HepG2 (cell line): ENCODE measurements at places on chromosomes 12 and 14.

DNA sequence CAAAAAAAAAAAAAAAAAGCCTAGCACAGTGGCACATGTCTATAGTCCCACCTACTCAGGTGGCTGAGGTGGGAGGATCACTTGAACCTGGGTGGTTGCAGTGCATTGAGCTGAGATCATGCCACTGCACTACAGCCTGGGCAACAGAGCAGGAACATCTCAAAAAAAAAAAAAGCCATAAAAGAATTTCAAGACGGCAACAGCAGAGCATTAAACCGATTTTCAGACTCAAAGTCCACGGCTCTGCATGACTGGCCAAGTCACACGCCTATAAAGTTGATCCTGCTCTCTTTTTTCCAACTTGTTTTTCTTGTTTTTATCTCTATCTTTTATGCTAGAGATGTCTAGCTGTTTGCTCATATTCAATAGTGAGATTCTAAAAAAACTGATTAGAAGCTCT is 45.3 kb downstream of the FBXO34 start:
- no peak for DNase-seq

DNA sequence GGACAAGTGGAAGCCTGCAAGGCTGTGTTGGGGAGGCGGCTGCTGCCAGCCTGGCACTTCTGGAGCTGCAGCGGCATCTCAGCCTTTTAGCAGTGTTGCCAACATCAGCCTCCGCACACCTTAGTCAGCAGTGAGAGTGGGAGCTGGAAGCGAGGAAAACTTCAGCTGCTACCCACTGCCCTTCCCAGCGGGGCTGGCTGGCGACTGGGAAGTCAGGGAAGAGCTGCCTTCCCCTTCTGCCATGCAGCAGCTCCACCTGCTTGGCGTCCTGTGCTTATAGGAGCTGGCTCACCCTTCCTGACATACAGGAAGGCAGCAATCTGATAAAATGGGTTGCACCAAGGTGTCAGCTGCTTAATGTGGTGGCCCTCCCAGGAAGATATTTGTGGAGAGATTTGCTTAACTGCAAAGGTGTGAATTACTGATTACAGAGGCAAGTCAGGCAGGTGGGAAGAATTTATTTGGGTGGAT is 15.4 kb upstream of the PLEKHG3 start:
- no peak for DNase-seq

- DNase-seq: no peak
These were observed 24.7 kb upstream of the RNASE1 start for GRCh38 chr14:20827326-20827725.

- no peak for DNase-seq
These were observed 31.5 kb downstream of the DTX1 start for GRCh38 chr12:113088037-113088436.

GRCh38 chr12:103085541-103085940 is 128.1 kb downstream of the ASCL1 start:
- DNase-seq: no peak

- DNase-seq: no peak
These were observed 19.0 kb downstream of the C12orf76 start for GRCh38 chr12:110029290-110029815.

DNA sequence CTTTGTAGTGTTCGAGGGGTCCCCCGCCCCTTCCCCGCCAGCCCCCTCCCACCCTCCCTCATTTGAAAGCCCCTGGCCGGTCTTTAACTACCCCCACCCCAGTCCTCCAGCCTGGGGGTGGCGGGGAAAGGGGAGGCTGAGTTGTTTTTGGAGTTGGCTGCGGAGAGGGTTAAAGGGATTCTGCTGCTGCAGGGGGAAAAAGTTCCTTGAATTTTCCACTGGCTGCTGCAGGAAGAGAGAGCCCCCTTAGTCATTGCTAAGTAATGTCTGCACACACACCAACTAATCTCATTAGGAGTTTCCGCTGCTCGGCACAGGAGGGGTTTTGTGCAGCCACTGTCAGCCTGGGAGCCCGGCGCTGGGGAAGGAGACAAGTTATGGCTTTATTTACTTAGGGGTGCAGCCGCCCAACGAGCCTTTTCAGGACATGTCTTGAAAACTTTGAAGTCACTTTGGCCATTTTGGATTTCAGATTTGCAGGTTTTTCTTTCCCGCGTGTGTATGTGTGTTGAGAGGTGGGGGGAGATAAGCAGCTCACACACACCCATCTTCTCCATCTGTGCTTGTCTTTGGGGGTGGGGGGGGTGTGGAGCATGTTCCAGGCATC is 1.8 kb downstream of the ELK3 start:
- DNase-seq: no peak

- no peak for DNase-seq
These were observed 251.0 kb upstream of the FOXG1 start for GRCh38 chr14:28515571-28515970.

- DNase-seq: no peak
These were observed 556 bp downstream of the TROAP start for GRCh38 chr12:49323524-49324097.

GRCh38 chr12:16524378-16524777 is 81.6 kb downstream of the LMO3 start:
- no peak for DNase-seq

DNA sequence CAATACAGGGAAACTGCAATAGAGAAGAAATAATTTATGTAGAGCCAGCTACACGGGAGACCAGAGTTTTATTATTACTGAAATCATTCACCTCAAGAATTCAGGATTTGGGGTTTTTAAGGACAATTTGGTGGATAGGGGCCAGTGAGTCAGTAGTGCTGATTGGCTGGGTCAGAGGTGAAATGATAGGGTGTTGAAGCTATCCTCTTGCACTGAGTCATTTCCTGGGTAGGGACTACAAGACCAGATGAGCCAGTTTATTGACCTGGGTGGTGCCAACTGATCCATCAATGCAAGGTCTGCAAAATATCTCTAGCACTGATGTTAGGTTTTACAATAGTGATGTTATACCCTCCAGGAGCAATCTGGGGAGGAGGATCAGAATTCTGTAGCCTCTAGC is 486.3 kb downstream of the LRIG3 start:
- no peak for DNase-seq

DNA sequence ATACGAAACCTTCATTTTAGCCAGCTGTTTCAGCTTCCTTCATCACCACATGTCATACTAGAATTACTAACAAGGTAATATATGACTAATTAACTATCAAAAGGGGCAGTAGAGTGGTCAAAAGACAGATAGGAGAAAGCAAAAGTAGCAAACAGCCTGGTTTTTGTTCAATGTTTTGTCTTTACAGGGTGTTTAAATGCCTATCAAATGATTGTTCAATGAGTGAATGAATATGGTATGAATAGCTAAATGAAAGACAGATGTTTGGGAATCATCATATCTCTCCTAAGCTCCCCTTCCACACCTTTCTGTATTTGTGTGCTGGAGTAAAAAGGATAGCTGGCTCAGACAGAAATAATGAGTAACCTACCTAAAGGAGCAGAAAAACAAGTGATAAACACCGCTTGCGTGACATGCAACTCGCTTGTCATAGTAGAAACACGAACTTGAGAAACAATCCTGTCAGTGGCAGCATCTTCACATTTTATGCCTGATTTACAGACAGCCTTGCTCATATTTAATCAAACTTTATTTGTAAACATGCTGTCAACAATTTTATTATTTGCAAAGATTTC is 34.2 kb downstream of the ABCC9 start:
- DNase-seq: no peak

DNA sequence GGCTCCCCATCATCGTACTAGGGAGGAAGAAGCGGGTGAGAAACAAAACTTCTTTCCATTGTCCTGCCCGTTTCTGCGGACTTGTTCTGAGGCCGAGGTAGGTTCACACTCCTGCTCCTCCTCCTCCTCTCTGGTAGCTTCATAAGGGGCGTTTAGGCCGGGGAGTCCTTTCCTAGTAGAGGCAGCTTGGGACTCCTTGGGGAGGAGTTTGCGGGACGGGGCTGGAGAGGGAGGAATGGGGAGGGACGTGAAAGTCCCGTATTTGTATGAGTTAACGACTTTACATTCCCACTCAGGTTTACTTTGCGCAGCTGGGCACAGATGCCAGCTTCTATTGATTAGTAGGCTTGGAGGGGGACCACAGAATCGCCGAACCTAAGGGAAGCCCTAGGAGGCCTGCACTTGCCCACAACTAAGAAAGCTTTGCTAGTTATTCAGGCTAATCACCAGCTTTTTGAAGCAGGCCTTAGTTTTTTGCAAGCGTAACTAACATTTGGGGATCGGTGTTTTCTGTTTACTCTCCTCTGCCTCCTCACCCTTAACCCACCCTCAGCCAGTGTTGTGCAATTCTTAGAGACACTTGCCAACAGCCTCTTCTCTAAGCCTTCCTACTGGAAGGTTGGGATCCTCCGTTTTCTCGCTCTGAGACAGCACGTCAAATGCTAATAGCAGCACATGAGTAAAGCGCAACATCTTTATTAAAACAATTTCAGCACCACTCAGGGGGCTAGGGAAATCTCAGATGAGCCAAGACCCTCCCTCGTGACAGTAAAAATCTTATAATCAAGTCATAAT is 499 bp downstream of the RNASE4 start:
- peak; percentile 46 for DNase-seq

DNA sequence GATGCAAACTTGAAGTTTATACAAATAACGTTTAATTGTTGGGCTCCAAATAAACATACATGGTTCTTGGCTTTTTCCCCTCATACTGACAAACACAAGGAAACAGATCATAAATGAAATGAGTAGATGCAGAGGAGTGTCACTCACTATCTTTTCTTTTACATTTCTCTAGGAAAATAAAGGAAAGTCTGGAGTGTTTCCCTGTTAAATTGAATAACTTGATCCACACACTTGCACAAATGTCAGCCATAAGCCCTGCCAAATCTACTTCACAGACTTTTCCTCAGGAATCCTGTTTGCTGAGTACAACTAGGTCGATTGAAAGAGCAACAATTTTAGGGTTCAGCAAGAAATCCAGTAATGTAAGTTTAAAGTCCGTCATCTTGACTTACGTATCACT is 175.3 kb downstream of the PLCZ1 start:
- DNase-seq: no peak

DNA sequence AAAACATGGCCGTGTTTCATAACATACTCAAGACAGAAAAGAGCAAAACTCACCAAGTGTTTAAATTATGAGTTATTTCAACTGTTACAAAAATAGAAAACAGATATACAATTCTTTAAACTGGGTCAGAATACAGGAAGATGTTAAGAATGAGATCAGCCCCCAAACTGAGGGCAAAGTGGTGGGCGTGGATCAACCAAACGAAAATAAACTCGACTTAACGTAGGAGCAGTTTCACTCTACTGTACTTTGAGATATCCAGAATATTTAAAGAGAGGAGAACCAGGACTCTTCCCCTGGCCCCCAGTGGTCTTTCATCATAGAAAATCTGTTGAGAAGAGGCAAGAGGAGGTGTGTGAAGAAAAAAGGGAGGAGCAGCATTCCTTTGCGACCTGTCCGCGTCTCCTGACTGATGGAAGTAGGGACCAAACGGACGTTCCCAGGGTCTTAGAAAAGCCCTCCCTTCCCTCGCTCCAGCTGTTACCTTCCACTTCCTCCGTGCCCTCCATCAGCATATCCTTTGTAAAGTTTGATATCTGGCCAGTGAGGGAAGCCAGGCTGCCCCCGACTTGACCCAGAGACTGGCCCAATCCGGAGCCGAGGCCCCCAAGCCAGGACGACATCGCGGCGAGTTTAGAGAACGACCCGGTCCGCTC is 668 bp downstream of the TRIP11 start:
- peak; percentile 77 for DNase-seq

- no peak for DNase-seq
These were observed 13.2 kb downstream of the LALBA start for GRCh38 chr12:48556631-48557030.

DNA sequence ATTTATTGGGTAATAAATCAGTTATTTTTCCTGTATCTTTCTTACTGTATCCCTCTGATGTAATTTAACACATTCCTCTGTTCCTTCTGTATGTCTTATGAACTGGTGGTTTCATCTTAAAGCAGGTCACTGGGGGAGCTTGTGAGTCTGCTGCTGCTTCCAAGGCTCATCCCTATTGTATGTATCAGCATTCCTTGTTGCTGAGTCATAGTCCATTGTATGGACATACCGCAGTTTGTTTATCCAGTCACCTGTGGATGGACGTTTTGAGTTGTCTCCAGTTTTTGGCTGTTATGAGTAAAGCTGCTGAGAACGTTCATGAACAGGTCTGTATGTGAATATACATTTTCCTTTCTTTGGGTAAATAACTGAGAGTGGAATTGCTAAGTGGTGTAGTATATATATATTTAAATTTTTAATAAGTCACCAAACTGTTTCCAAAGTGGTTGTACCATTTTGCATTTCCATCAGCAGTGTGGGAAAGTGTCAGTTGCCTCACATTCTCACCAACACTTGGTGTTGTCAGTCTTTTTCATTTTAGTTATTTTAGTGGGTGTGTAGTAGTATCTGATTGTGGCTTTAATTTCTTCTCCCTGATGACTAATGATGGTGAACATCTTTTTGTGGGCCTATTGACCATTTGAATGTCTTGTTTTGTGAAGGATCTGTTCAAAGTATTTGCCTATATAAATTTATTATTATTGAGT is 82.7 kb downstream of the BEGAIN start:
- DNase-seq: peak; percentile 24

DNA sequence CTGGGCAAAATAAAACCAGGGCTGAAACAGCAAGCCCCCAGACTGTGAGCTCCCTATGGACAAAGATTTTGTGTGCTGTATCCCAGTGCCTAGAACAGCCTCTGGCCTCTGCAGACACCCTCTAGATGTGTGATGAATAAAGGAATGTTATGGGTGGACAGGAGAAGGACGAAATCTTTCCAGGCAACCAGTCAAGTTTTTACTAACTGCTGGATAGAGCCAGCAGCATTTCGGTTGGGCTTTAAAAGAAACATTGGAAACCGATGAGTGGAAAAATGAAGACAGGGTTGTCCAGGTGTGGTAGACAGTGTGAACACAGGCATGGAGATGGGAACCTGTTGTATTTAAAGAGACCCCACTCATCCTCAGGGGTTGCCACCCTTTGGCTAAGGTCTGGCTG is 4.0 kb downstream of the CHGA start:
- DNase-seq: no peak

DNA sequence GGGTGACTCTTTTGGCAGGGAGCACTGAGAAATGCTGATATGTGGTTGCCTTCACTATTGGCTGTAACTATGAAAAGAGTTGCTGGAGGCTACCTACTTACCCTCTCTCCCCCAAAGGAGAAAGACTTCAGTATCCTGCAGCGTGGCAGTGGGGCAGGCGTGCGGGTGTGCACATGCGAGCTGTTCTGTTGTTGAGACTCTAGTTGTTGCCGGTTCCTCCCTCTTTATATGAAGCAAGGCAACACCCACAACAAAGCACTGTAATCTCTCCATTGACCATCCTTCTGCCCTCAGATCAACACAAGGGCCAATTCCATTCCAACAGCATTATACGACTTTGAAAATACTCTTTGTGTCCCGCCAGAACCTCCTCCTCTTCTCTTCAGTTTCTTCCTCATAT is 259.4 kb downstream of the CACNA1C start:
- DNase-seq: no peak

- DNase-seq: no peak
These were observed 7.9 kb upstream of the CEP170B start for GRCh38 chr14:104856869-104857860.

DNA sequence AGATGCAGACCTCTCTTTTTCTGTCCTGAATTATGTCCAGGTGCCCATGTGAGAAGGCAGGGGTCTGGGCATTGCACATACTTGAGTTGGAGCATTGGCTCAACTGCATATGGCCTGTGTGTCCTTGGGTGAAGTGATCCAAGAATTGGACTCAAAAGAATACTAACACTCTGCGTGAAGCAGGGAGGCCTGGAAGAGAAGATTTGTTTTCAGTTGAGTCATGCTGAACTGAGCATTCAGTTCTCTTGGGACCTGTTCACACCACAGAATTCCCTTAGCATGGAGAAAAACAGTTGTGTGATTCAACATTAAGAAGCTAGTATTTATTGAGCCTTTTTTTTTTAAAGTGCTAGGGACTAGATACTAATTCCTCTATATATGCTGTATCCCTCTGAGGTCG is 164.7 kb upstream of the TBX3 start:
- DNase-seq: no peak

- DNase-seq: no peak
These were observed 36.4 kb upstream of the P2RX7 start for GRCh38 chr12:121096199-121096798.
